ENCODE measurements at places on chromosomes 3 and 15.
A peak's percentile ranks its signal among the peaks of the same experiment; 100 is the strongest.

DNA sequence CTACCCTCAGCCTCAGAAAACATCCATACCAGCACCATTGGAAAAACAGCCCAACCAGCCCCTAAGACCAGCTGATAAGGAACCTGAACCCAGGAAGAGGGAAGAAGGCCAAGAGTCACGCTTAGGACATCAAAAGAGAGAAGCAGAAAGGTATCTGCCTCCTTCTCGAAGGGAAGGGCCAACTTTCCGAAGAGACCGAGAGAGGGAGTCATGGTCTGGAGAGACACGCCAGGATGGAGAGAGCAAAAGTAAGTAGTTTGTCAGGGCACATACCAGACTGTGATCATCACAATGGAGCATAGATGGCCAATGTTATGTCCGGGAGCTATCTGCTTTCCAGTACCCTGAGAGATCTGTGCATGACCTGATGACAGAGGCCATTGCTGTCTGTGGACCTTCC lies 31.0 kb upstream of the RBM5 start:
- H3K27me3 ChIP-seq: no peaks in the 10 kb centered on the region
- DNase-seq: no peak
- H3K4me1 ChIP-seq: no peaks in the 10 kb centered on the region
- H3K4me3 ChIP-seq: no peak overlapping the region

GRCh38 chr3:14393440-14394106 lies 8.8 kb upstream of the SLC6A6 start:
- no peak overlapping the region for H3K27ac ChIP-seq
- DNase-seq: no peak
- peaks cover 17% of the 10 kb centered on the region for H3K27me3 ChIP-seq
- peaks cover 12% of the 10 kb centered on the region for H3K4me1 ChIP-seq

- peak overlapping the region; percentile 63 for H3K4me3 ChIP-seq
- H3K36me3 ChIP-seq: peaks cover 4% of the 10 kb centered on the region
- no peak for DNase-seq
Measured at GRCh38 chr3:189622629-189623028, 8.6 kb upstream of the TP63 start.

- no peaks in the 10 kb centered on the region for H3K36me3 ChIP-seq
- H3K4me1 ChIP-seq: no peaks in the 10 kb centered on the region
- DNase-seq: no peak
- H3K4me3 ChIP-seq: no peak overlapping the region
- no peak overlapping the region for H3K27ac ChIP-seq
Measured at GRCh38 chr15:47383102-47383501, 334.2 kb upstream of the SEMA6D start.

DNA sequence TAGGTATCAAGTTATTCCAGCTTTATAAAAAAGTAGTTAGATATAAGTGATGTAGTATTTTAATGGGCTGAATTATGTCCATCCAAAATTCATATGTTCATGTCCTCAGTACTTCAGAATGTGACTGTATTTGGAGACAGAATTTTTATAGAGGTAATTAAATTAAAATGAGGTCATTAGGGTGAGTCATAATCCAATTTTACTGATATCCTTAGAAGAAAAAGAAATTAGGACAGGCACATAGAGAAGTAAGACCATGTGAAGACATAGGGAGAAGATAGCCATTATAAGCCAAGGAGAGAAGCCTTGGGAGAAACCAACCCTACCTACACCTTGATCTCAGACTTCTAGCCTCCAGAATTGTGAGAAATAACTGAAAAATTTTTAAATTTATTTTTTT lies 30.3 kb downstream of the RAP2B start:
- H3K27ac ChIP-seq: no peak overlapping the region
- no peak for DNase-seq
- no peak overlapping the region for H3K4me3 ChIP-seq
- peaks cover 11% of the 10 kb centered on the region for H3K27me3 ChIP-seq
- no peaks in the 10 kb centered on the region for H3K4me1 ChIP-seq

GRCh38 chr15:27342991-27343390 lies 372.0 kb downstream of the GABRG3 start:
- H3K27ac ChIP-seq: no peak overlapping the region
- no peak for DNase-seq
- H3K4me3 ChIP-seq: no peak overlapping the region
- no peaks in the 10 kb centered on the region for H3K27me3 ChIP-seq

- no peak overlapping the region for H3K4me3 ChIP-seq
- DNase-seq: no peak
- no peaks in the 10 kb centered on the region for H3K36me3 ChIP-seq
- H3K4me1 ChIP-seq: peaks cover 2% of the 10 kb centered on the region
- H3K27me3 ChIP-seq: peaks cover 12% of the 10 kb centered on the region
Measured at GRCh38 chr3:171772427-171773056, 37.7 kb downstream of the PLD1 start.

- peaks cover 1% of the 10 kb centered on the region for H3K4me1 ChIP-seq
- no peaks in the 10 kb centered on the region for H3K27me3 ChIP-seq
- H3K27ac ChIP-seq: no peak overlapping the region
- peaks cover 5% of the 10 kb centered on the region for H3K36me3 ChIP-seq
Measured at GRCh38 chr15:41848631-41849030, 10.0 kb downstream of the PLA2G4B start.

DNA sequence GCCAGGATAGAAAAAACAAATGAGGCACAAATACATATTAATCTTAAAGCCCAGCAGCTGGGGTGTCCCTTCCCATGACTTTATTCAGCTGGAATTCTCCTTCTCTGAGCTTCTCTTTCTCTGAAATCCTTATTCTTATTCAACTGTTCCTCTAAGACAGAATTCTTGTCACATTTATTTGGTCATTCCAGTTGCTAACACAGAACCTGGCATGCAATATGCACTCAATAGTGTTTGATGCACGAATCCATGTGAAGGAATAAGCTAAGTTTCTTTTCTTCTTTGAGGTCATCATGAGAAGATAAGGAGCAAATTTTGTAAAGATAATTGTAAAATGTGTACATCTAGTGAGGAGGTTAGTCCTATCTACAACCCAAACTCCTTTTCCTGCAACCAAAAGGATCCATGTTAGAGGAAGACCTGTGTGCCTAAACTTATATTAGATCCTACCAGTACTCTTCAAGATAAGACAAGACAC lies 154.2 kb upstream of the KCNMB2 start:
- H3K4me1 ChIP-seq: no peaks in the 10 kb centered on the region
- no peak for DNase-seq
- H3K27ac ChIP-seq: no peak overlapping the region
- no peaks in the 10 kb centered on the region for H3K27me3 ChIP-seq

DNA sequence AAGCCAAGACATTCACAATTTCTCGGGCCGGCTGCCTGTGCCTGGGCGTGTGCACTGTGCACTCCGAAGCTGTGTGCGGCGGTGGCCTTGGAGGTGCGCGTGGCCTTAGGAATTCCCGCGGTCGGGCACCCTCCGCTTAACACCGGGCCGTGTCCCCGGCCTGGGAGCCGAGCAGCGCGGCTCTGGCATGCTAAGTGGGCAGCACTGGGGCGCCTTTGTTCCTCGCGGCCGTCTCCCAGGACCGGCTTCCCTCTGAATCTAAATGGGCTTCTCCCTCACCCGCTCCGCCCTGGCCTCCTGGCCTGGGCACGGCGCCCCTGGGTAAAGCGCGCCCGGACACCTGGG lies 498 bp upstream of the ARNT2 start:
- no peaks in the 10 kb centered on the region for H3K36me3 ChIP-seq
- H3K27ac ChIP-seq: no peak overlapping the region
- no peaks in the 10 kb centered on the region for H3K4me1 ChIP-seq
- no peak overlapping the region for H3K4me3 ChIP-seq
- no peak for DNase-seq

DNA sequence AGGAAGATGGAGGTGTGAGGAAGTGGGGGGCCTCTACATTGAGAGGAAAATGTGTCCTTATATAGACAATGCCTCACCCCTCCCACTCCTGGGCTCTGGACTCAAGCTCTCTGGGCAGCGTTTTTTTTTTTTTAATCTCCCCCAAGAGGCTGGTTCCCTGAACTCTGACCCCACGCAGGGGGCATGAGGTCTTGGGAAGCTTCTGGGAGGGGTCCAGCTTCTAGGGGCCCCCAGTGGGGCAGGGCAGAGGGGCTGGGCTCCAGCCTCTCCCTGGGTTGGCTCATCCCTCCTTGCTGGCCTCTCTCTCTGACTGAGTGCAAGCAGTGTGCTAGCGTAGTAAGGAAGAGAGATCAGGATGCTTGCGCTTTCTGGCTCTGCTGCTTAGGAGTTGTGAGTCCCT lies 101.4 kb upstream of the HACD2 start:
- H3K27ac ChIP-seq: no peak overlapping the region
- H3K4me3 ChIP-seq: no peak overlapping the region
- no peaks in the 10 kb centered on the region for H3K36me3 ChIP-seq
- H3K4me1 ChIP-seq: no peaks in the 10 kb centered on the region

DNA sequence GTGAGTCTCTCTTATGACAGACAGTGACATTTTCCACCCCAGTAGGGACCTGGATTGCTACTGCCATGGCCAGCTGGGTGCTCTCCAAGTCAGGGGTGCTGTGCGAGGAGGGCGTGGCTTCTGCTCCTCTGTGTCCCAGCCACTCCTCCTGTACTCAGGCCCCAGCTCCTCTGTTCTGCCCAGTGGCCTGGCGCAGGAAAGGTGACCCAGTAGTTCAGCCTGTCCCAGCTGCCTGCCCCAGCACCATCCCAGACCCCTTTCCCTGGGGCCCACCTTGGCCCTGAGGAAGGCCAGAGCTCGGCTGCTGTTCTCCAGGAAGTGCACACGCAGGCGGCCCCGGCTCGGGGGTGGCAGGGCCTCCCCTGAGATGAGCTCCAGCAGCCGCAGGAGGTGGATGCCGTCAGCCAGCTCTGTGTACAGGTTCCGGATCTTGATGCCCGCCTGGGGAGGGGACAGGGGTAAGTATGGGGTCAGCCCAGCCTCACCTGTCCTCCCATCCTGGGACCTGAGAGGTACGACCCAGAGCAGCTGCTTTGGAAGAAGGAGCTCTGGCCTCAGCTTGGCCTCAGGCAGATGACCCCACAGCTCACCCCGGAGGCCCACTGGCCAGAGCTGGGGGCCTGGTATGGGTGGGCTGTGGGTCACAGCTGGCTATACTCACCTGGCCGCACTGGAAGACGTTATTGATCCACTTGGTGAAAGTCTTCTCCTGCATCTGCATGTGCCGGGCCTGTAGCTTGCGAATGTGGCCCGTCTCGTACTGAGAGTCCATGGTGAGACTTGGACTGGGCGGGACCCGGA lies 1.0 kb downstream of the SPTBN5 start:
- no peak for DNase-seq
- H3K4me1 ChIP-seq: peaks cover 27% of the 10 kb centered on the region
- no peaks in the 10 kb centered on the region for H3K36me3 ChIP-seq

DNA sequence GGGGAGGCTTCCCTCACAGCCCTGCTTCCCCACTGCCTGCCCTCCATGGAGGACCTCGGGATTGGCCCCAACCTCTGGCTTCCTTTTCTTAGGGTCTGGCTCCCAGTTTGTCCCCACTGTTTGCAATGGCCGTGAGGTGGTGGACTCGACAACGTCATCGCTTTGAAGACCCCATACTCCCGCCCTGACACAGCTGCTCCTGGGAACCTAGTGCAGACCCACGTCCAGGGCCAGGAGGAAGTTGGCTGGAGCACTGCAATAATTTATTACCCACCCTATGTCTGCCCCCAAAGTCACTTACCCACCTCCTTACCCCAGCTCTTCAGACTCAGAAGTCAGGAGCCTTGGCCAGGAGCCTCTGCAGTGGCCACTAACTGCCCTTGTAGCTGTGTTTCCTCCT lies 11.1 kb downstream of the GRM2 start:
- no peak for DNase-seq
- H3K4me3 ChIP-seq: no peak overlapping the region
- no peaks in the 10 kb centered on the region for H3K27me3 ChIP-seq
- H3K36me3 ChIP-seq: no peaks in the 10 kb centered on the region
- H3K27ac ChIP-seq: no peak overlapping the region

GRCh38 chr15:36676211-36676610 lies 96.8 kb downstream of the CDIN1 start:
- no peaks in the 10 kb centered on the region for H3K36me3 ChIP-seq
- no peak overlapping the region for H3K4me3 ChIP-seq
- no peaks in the 10 kb centered on the region for H3K27me3 ChIP-seq

- no peaks in the 10 kb centered on the region for H3K4me1 ChIP-seq
- no peaks in the 10 kb centered on the region for H3K36me3 ChIP-seq
- no peak overlapping the region for H3K4me3 ChIP-seq
- no peak overlapping the region for H3K27ac ChIP-seq
- H3K27me3 ChIP-seq: no peaks in the 10 kb centered on the region
Measured at GRCh38 chr3:74217467-74217866, 397.0 kb downstream of the CNTN3 start.

DNA sequence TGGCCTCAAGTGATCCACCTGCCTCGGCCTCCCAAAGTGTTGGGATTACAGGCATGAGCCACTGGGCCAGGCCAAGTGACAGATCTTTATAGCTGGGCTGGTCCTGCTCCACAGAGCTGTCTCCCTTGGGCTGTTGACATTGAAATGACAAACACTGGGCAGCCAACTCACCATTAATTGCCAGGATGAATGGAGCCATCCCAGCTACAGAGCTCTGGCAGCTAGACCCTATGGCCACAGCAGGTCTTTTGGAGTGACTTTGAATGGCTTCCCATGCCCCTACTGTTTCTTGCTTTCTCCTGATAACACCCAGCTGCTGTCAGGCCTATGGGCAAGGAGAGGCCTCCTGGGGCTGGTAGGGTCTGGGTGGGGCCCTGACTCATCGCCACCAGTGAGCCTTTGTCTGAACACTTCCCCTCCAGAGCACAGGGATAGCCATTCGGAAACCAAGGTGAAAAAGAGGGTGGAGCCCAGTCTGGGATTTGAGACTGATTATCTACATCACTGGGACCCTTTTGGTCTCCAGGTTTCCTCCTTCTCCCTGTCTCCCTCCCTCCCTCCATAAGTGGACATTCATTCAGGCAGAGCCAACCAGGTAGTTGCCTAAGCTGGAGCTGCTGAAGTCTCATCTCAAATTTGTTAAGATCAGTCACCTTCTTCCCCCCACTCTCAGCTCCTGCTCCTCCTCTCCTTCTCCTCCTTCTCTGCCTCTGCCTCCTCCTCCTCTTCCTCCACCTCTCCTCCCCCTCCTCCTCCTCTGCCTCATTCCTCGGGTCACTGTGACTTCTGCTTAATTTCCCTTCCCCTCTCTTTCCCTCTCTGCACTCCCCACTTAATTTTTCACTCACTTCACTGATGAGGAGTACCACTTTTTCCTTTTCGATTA lies 34.0 kb downstream of the BHLHE40 start:
- H3K36me3 ChIP-seq: peaks cover 4% of the 10 kb centered on the region
- peak overlapping the region; percentile 66 for H3K27ac ChIP-seq
- H3K4me1 ChIP-seq: peaks cover 71% of the 10 kb centered on the region
- no peak overlapping the region for H3K4me3 ChIP-seq
- DNase-seq: no peak

GRCh38 chr3:84742915-84743425 lies 215.8 kb upstream of the CADM2 start:
- no peaks in the 10 kb centered on the region for H3K27me3 ChIP-seq
- H3K4me1 ChIP-seq: no peaks in the 10 kb centered on the region
- no peak overlapping the region for H3K27ac ChIP-seq
- no peaks in the 10 kb centered on the region for H3K36me3 ChIP-seq
- no peak overlapping the region for H3K4me3 ChIP-seq
- DNase-seq: no peak

Data from T-helper 2 cell treated with Interferon-gamma antibody and Interleukin-4, amounts not matched to agents 5 μg/mL and 100 μg/mL, for 36 hours (primary cell).